ENCODE measurements at places on chromosomes 16 and 17.

DNA sequence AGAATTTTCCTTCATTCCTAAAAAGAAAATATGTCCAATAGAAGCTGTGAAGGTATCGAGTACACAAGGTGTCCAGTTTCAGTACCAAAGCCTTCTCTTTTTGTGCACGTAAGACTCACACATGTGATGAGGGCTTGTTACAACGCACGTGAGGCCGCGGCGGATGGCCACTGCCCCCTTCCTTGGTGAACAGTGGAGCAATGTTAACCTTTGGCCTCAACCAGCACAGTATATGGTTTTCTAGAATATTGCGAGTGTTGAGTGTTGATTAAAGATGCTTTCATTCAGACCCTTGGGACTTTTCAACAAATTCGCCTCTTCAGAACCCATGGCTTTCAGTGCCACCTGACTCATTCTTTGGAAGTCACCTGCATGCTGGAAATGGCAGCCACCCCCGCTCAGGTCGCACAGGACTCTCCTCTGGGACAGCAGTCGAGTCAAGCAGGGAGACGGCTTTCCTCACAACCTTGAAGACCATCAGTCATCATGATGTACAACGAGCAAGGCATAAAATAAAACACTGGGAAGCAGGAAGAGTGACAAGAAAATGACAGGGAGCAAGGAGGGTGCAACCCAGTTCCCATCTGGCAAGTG is 14.5 kb downstream of the MAP1LC3B start:
- no peak for DNase-seq

DNA sequence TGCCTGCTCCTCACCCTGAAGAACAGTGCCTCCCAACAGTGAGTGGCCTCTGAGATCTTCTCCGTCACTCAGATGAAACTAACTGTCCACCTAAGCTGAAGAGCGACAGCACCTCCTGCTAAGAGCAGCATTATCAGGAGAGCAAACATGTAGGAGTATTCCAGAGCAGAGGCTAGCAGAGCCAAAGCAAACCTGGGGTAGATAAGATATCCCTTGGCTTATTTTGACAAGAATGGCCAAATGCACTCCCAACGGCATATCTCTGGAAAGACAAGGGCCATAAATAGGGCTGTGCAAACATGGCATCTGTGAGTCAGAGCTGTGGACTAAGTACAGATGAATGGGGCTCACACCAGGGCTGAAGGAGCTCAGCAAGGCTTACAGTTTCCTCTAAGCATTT is 96.3 kb downstream of the NDEL1 start:
- no peak for DNase-seq

GRCh38 chr17:17354560-17355349 is 51.6 kb downstream of the NT5M start:
- peak; percentile 11 for DNase-seq

DNA sequence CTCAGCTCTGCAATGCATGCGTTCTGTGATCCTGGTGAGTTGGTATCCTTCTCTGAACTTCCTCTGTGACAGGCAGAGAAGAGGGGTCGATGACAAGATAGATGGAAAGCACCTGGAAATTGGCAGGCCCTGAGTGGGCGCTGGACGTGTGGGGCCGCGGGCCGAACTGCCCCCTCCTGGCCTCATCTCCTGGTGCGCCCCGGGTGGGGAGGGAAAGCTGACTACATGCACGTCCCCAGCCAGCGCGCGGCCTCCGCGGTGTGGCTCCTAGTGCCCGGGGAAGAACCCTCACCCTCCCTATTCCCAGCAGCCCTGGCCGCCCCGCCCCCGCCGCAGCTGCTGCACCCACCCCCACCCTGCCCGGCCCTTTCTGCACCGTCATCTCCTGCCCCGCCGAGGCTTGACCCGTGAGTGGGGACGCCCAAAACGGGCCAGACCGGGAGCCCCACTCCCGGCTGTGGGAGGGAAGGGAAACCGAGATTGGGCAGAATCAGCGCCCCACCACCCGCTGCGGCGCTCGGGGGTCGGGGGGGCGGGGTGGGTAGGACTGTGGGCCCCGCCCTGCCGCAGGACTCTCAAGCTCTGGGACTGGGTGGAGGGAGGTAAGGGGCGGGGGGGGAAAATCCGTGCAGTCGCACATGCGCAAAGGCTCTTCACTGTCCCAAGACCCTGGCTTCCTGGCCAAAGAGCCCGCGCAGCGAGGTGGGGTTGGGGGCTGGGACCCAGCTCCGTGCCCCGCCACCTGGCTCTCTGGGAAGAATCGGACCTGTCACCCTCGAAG is at the start of gene NOL3:
Gene NOL3, plus strand, starts transcription at position 371 of the 781 bp plus-strand sequence.
- peak; percentile 24 for DNase-seq

DNA sequence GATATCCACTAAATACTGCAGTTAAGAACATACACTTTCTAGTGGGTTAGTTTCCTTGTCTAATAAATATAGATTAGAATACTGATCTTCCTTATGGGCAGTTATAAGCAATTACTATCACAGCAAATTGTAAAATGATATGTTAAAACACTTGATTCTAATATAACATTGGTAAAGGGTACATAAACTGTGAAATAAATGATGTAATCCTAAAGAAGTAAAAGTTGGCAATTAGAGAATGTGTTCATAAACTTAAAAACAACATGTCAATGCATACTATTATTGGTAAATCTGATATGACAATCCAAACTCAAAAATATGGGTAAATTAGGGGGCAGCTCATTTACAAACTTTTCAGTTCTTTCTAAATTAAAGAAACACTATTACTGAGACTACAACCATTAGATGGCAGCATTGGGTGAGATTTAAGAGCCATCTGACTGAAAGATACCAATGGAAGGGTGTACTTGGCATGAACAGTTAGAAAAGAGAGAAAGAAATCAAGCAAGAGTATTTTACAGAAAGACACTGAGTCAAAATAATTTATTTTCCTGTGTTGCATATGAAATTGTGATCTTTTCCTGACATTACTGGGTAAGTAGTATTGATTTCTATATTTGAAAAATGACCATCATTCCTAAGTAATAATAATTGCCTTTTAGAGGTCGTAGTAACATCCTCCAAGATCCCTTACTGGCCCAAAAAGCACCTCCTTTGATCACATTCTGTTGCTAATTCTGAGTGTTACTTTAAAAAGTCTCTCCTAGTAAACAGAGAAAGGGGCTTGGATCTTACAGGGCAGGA is 119.6 kb downstream of the SPAG9 start:
- peak; percentile 49 for DNase-seq

GRCh38 chr16:69610356-69610755 is 44.6 kb downstream of the NFAT5 start:
- DNase-seq, result no peak

GRCh38 chr16:88328313-88328980 is 54.3 kb upstream of the ZNF469 start:
- DNase-seq, result no peak

- no peak for DNase-seq
Observed at GRCh38 chr16:74563828-74564263, 43.1 kb downstream of the GLG1 start.

DNA sequence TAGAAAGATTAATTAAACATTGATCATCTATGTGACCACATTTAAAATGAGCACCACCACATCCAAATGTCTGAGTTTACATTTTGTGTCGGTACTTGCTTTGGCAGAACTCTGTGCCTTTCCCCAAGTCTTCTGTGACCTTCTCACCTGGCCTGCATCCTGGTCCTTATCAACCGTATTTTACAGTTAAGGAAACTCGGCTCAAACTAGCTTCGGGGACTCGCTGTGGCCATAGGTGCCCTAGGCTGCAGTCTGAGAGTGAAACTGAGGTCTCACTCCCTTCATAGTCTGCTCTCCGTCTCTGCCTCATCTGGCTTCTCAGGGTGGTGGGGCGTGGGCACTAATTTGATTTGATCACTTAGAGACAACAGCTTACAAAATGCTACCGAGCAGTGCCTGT is 555.5 kb downstream of the WWOX start:
- DNase-seq, result no peak

DNA sequence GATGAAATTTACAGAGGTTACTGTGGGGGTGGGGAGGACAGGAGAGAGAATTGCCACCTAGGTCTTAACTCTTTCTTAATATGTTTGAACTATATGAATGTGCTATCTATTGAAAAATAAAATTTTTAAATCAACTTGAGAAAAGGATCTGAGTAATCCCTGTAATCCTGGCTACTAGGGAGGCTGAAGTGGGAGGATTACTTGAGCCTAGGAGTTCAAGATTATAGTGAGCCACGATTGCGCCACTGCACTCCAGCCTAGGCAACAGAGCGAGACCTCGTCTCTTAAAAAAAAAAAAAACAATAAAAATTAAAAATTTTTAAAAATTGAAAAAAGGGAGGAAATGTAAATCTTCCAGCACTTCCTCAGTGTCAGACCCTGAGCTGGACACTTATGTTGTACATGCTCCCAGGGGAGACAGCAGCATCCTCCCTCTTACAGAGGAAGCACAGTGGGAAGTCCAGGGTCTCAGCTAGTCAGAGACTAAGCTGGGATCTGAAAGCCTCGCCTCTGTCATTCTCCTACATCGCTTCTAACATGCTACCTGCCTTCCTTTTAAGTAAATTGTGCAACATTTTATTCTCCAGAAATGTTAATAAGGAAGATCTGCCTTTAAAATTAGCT is 21.9 kb downstream of the PMM2 start:
- no peak for DNase-seq

- no peak for DNase-seq
Observed at GRCh38 chr16:20850981-20851380, 44.7 kb downstream of the REXO5 start.

- DNase-seq, result peak; percentile 54
Observed at GRCh38 chr16:10918294-10919002, 23.8 kb downstream of the DEXI start.

DNA sequence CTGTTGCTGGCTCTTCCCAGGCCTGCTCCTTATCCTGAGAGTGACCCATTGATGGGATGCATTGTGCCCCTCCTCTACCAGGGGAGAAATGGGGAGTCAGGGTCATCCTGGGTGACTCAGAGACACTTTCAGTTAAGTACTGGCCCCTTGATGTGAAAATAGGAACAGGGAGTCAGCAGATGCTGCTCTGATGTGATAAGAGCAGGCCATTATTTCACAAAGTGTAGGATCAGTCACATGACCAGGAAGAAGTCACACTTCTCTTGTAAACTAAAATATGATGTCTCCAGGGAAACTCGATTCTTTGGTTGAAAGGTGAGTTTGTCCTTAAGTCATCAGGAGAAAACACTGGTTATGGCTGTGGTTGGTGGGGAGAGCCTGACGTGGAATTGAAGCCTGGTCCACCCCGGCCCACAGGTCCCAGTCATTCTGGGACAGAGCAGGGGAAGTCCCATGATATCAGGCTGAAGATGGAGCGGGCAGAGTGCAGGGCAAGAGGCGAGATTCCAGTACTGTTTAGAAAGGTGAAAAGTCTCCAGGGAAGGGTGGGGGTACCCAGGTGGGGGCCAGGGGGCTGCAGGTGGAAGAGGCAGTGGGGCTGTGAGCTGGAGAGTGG is 88.6 kb upstream of the NLRP1 start:
- no peak for DNase-seq

DNA sequence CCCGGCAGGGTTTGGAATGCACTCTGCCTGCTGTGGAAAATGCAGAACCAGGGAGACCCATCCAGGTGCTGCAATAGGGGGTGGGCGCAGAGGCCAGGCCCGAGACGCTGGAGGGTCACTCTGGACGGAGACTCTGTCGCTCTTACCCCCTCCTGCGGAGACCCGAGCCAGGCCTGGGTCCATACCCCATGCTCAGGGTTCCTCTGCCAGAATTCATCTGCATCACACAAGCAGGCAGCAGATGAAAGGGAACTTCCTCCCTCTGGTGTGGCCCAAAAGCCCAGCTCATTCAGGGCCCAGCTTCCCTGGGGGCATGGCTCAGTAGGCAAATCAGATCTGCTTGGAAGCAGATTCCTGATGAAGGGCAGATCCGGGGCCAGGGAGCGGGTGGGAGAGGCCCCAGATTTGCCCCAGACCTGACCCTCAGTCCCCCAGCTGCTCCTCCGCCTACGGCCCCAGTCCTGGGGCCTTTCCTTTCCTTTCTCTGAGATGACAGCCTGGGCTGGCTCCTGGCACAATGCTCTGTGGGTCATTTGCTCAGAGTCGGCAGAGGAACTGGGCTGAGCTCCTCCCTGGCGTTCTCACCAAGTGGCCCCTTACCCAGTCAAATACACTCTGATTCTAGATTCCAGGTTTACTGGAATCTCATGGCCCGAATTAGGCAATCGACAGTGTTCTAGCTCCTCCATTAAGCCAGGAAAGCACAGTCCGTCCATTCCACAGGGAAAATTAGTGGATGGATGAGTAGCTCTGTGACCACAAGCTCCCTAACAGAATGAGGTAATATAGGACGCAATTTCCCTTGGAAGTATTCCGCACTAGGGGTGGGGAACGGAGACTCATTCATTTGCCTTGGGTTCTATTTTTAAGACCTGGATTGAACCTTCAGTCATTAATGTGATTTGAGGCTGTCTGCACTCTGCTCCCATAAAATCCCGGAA is 19.1 kb upstream of the RASD1 start:
- DNase-seq, result no peak

DNA sequence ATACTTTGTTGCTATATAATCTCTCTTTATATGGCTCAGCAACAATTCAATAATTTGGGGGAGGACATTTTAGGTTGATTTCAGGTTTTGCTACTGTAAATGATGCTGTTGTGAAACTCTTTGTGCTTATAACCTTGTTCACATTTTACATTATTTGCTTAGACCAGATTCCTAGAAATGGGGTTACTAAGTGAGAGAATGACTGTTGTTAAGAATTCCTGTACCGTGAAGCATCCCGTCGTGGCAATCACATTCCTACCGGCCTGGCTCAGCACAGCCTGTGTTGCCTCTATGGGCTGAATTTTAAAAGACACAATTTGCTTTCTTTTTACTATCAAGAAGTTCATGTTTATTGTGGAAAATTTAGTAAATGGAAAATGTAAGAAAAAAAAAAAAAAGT is 31.4 kb downstream of the B9D1 start:
- DNase-seq, result no peak

DNA sequence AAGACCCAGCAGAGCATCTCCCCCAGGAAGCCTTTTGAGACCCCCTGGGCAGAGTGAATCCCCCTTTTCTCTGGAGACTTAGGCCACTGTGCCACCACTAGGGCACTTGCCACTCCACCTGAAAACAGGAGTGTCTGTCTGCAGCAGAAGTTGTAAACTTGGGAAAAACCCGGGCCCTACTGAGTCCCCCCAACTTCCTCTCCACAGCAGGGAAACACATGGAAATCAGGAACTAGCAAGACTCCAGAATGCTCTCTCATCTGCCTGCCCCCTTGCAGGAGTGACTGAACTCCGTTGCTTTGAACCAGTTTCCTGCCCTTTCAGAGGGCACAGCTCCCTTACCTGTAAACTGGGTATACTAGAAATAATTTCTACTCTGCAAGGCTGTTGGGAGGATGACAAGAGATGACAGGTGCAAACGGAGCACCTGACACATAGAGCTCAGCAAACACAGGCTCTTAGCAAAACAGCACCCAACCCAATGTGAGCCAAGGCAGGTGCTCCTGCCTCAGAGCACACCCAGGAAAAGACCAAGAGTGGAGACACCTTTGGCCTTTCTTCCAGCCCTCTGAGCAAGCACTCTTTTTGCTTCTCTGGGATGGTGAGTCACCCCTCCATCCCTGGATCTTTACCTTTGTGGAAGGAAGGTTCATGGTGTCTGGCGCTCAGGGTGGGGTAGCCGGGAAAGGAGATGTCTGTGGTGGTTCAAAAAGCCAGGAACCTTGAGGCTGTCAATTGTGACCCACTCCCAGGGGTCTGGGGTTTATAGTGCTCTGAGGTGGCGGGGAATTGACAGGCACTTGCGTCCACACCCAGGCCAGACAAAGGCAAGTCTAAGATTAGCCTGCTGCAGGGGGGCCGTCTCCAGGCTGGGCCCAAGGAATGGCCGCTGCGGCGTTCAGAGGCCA is at the start of gene HCRT:
Gene HCRT, minus strand, starts transcription at position 740 of the 908 bp plus-strand sequence. Its CDS starts 87 bp downstream, at position 653.
- DNase-seq, result no peak
